ENCODE measurements at places on chromosomes 12 and 14.

DNA sequence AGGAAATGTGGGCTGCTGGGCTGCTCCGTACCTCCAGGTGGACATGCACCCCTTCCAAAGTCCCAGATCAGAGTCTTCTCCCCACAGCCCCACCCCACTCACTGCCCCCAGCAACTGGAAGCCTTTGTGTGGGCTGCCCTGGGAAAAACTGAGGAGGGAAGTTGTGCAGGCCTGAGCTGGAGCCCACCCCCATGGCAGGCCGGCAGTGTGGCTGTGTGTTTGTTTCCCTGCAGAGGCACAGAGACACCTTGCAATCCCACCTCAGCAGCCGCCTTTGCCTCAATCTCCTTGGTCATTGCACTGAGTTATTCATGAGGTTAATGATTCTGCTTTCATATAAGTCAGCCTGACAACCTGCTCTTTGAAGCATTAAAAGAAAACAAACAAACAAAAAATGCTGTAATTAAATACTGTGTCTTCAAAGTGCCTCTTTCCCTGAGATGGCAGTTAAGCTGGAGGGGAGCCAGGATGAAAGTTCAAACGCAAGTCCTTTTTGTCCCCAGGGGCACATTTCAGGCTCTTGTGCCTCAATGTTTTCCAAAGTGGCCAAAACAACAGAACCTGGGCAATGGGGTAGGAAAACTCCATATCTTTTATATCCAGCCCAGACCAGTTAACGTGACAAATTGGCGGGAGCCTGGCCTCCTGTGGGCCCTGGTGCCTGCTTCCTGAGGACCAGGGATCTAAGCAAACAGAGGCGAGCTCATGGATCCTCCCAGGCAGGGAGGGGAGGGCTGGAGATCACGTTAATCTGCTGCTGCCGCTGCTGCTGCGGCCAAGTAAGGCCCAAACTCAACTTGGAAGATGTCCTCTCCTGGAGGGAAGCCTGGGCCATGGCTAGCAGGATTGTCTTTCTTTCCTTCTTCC lies 51.9 kb upstream of the TSPAN11 start:
- no peak for DNase-seq

DNA sequence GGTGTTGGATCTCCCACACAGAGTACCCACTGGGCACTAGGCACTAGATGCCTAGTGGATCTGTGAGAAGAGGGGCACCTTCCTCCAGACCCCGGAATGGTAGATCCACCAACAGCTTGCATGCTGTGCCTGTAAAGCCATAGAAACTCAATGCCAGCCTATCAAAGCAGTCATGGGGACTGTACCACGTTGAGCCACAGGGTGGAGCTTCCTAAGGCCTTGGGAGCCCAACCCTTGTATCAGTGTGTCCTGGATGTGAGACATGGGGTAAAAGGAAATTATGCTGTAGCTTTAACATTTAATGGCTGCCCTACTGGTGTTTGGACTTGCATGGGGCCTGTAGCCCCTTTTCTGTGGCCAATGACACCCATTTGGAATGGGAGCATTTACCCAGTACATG lies 1024.9 kb downstream of the TMEM121 start:
- DNase-seq: no peak

DNA sequence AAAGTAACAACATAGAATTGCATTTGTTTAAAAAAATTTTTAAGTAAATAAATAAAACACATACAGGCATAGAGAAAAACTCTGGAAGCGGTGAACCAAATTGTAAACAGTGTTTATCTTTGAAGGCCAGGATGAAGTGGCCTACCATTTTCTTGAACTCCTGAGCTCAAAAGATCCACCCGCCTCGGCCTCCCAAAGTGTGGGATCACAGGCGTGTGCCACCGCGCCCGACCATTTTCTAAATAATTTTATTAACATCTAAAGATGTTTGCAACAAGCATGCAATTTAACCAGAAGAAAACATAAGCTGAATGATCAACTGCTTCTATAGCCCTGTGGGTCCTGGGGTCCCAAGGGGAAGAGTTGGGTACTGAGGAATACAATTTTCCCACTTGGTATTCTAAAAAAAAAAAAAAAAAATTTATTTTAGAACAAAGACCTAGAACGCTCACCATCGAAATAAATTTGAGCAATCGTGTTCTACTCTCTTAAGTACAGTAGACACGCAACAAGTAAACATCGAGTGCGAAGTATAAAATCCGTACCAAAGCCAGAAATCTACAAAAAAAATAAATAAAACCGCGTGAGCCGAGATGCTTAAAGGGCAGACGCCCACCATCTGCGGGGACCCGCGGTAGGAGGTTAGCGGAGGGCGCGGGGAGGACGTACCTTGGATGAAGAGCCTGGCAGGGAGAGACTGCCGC lies 484 bp downstream of the MIS18BP1 start:
- DNase-seq: peak; percentile 9

DNA sequence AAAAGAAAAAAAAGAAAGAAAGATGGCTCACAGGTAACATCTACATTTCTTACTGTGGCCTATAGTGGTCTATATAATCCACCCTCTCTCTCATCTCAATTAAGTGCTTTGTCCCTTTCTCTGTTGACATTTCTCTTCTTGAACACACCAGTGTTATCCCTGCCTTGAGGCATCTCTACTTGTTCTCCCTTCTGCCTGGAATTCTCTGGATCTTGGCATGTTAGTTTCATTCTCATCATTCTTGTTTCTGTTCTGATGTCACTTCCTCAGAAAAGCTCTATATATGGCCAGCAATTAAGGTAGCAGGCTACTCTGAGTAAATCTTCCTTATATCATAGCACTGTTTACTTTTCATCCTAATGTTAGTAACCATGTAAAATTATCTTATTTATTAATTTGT lies 155.7 kb upstream of the PDZRN4 start:
- DNase-seq: no peak

GRCh38 chr12:39372929-39373328 lies 70.0 kb downstream of the KIF21A start:
- DNase-seq: peak; percentile 3

DNA sequence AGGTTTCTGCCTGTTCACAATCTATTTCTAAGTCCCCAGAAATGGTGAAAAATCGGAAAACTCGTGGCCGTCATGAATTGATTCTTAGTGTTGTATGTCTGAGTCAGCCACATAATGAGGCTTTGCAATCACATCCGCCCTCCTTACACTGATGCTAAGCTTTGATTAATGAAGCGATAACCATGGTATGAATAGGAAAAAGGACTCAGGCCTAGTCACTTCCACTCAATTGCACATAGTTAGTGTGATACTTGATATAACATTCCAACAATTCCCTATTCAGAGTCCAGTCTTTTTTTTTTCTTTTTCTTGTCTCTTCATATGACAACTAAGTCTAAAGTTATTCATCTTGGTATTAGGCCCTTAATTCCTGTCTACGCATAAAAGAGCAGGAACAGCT lies 1231.0 kb downstream of the VRK1 start:
- DNase-seq: no peak

DNA sequence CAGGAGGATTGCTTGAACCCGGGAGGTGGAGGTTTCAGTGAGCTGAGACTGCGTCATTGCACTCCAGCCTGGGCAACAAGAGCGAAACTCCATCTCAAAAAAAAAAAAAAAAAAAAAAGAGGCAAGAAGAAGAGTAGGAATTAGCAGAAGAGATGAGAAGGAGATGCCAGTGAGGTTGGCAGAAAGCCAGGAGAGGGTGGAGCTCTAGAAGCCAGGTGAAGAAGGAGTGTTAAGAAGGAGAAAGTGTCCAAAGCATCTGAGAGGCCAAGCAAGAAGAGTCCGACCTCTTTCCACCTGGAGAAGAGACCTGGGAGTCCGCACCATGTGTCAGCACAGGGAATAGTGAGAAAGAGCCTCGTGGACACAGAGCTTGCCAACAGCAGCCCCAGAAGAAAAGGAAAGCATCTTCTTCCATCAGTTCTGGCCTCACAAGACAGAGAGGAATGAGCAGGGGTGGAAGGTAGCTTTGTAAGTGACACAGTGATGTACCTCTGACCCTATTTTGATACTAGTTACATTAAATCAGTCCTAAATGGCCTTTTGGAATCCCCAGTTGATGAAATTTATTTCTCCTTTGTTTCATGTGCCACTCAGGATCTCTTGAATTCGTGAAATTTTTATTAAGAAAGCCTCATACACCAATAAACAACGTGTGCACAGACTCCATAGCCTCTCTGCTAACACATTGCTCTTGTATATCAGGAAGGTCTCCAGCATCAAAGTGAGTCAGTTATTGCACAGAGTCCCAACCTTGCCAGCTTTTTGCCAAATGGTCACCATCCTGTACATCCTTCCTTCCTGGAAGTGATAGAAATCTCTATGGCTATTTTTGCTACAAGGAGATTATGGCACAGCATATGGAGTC lies 70.6 kb downstream of the SAMD4A start:
- DNase-seq: no peak

- no peak for DNase-seq
Measured at GRCh38 chr14:103641161-103641560, 12.2 kb downstream of the KLC1 start.

- DNase-seq: no peak
Measured at GRCh38 chr12:61781021-61781581, 479.1 kb upstream of the USP15 start.

- DNase-seq: no peak
Measured at GRCh38 chr12:67721248-67721647, 72.7 kb downstream of the DYRK2 start.

GRCh38 chr12:59597385-59597781 lies 1.6 kb downstream of the SLC16A7 start:
- DNase-seq: peak; percentile 62

- no peak for DNase-seq
Measured at GRCh38 chr14:69712599-69713088, 54.3 kb upstream of the SRSF5 start.

GRCh38 chr14:55120571-55121495 lies 8.2 kb upstream of the LGALS3 start:
- no peak for DNase-seq

- DNase-seq: no peak
Measured at GRCh38 chr12:88767699-88768098, 187.4 kb upstream of the KITLG start.

- no peak for DNase-seq
Measured at GRCh38 chr12:105799103-105799502, 339.7 kb downstream of the NUAK1 start.

DNA sequence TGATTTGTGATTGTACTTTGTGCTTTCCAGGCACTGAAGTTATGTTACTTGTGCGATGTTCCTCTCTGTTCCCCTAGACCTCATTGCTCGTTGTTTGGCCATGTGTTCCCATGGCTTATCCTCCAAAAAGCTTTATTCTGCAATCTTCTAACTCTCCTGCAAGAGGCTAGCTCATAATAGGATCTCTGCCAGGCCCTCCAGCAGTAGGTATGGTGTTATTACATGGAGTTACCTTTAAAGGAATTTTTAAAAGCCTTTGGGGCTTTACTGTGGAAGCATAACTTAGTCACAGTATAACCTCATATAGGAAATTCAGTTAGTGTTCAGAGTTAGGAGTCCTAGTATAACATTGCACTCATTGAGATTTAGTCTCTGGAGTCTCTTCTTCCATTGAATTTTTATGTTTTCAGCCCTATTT lies 292.3 kb downstream of the RAD51B start:
- no peak for DNase-seq

DNA sequence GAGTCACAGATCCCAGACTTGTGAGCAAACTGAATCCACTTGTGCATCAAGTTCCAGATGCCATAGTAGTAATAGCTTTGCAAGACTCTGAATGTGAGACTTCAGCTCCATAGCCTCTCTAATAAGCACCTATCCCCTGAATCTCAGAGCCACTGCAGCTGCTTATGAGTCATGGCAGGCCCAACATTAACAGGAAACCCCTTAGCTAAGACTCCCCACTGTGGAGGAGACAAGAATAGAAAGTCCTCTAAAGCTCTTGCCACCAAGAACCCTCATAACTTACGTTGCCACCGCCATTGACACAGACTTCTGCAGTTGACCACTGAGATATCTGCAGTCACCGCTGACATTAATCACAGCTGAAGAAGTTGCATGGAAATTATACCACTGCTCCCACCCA lies 62.9 kb upstream of the PDE3A start:
- DNase-seq: no peak

DNA sequence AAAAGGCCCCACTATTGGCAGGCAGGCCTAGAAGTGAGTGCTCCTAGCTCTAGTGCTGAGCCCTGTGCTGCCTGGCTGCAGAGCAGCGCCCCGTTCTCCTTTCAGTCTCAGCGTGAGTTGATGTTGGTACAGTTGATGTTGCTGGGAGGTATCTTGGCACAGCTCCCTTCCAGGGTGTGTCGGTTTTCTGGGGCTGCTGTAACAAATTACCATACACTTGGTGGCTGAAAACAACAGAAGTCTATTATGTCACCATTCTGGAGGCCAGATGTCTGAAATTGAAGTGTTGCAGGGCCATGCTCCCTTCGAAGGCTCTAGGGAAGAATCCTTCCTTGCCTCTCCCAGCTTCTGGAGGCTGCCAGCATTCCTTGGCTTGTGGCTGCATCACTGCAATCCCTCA lies 151.4 kb downstream of the TSPAN9 start:
- DNase-seq: no peak

DNA sequence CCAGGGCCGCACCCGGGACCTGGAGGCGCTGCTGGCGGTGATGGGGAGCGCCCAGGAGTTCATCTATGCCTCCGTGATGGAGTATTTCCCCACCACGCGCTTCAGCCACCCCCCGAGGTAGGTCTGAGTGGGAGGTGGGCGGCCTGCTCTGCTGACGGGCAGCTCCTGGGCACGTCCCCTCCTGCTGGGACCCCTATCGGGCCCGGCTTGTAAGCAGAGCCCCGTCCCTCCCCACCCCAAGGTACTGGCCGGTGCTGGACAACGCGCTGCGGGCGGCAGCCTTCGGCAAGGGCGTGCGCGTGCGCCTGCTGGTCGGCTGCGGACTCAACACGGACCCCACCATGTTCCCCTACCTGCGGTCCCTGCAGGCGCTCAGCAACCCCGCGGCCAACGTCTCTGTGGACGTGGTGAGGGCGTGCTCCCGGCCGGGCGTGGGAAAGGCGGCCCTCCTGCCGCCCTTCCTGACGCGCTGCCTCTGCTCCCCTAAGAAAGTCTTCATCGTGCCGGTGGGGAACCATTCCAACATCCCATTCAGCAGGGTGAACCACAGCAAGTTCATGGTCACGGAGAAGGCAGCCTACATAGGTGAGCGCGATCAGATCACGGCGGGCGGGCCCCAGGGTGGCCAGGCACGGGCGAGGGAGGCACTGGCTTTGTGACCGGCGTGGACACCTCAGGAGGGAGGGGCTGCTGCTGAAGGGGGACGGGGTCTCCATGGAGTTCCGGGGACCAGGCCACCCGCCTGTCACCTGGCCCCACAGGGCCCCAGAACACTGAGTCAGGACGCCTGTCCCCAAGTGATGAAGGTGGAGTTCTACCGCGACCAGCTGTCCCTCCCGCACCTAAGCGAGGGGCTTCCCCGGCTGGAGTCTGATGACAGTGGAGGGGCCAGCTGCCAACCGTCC lies 7.3 kb downstream of the PLD4 start:
- no peak for DNase-seq

GRCh38 chr12:130973109-130973508 lies 19.4 kb downstream of the ADGRD1 start:
- no peak for DNase-seq

- peak; percentile 39 for DNase-seq
Measured at GRCh38 chr14:103118018-103118662, 5.1 kb upstream of the TNFAIP2 start.

GRCh38 chr12:64609536-64610078 lies 688 bp upstream of the RASSF3 start:
- no peak for DNase-seq

- peak; percentile 8 for DNase-seq
Measured at GRCh38 chr12:53325511-53326061, 4.2 kb upstream of the AAAS start.

- no peak for DNase-seq
Measured at GRCh38 chr12:77830583-77831351, at the start of gene NAV3. NAV3 (plus strand) TSS chr12:77830894; CDS start chr12:77831462, 568 bp downstream.

GRCh38 chr12:116381240-116381743 lies 103.8 kb upstream of the MED13L start:
- DNase-seq: no peak
